ENCODE measurements at places on chromosomes 12 and 14.

DNA sequence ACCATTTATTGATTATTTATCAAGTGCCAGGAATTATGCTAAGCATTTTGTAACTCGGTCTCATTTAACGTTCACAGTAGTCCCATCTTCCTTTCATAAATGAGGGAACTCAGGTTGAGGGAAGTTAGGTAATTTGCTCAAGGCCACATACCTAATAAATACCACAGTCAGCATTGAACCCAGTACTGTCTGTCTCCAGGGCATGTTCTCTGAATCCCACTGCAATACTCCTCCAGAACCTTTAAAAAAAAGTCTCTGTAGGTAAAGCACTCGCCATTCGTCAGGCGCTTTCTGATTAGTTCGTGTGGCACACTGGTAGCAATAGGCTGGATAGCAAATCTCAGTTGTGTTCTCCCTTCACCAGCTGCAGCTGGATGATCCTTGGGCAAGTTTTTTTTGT is 14.3 kb downstream of the SLC17A8 start:
- no peak for DNase-seq

DNA sequence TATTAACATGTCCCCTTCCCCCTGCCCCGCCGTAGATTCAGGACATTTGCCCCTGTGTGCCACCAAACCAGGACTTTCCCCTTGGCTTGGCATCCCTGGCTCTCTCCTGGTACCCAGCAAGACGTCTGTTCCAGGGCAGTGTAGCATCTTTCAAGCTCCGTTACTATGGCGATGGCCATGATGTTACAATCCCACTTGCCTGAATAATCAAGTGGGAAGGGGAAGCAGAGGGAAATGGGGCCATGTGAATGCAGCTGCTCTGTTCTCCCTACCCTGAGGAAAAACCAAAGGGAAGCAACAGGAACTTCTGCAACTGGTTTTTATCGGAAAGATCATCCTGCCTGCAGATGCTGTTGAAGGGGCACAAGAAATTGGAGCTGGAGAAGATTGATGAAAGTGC is 28.9 kb downstream of the HRK start:
- DNase-seq = no peak

DNA sequence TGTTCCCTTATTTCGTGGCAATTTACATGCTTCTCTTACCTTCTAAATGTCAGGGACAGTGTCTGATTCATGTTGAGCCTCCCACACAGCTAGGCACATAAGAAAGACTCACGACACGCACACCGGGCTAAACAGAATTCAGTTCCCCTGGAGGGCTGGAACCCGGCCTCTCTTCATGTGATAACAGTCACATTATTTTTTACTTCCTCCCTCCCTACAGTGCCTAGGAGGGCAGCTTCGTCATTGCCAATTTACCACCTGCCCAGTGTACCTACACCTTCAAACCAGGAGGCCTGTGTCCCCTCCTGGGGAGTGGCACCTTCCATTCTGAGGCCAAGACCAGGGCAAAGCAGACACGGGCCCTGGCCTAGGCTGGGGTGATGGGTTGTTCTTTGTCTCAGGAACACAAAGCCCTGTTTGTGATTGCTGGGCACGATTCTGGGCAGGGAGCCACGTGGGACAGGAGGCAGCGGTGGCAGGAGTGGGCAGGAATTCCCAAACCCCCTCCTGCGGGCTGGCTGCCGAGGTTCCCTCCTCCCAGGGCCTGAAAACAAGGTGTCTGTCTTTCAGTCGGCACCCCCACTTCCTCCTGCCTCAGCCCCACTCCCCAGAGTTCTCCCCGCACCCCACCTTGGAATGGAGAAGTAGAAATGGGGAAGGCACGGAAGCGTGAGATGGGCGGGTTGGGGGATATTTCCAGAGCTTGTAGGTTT is 6.8 kb upstream of the RASAL1 start:
- no peak for DNase-seq

DNA sequence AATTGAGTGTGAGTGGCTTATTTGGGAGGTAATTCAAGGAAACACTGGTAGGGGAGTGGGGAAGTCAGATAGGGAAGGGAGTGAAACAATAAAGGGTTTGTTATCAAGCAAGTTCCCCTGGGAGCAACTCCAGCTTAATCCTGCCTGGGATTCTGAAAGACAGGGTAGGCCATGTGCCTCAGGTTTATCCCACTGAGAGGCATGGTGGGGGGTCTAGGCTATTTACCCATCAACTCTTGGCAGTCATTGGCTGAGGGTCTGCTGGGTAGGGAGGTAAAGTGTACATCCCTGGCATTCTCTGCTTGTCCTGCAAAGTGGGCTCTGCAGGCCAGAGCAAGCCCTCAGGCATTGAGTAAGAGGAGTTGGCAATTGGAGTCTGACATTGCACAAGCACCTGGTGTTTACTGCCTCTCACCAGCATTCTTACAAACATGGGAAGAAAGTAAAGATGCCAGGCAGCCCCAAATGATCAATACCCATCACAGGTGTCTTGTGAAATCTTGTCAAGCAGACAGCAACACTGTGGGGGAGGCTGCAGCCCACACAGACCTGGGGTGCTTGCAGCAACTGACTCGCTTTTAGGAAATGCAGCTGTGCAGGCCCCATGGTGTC is 169.3 kb downstream of the KTN1 start:
- no peak for DNase-seq

DNA sequence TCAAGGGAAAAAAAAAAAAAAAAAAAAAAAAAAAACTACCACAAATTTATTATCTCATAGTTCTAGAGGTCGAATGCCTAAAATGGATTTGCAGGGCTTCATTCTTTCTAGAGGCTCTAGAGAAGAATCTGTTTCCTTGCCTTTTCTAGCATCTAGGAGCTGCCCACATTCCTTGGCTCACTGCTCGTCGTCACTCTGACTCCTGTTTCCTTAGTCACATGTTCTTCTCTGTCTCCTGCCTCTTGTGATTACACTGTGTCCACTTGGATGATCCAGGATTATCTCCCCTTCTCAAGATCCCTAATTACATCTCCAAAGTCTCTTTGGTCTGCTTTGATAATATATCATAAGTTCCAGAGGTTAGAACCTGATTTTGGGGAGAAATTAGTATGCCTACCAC is 88.7 kb downstream of the HECTD1 start:
- DNase-seq = no peak

- DNase-seq = no peak
These were observed 12.9 kb upstream of the KRT73 start for GRCh38 chr12:52631264-52631663.

DNA sequence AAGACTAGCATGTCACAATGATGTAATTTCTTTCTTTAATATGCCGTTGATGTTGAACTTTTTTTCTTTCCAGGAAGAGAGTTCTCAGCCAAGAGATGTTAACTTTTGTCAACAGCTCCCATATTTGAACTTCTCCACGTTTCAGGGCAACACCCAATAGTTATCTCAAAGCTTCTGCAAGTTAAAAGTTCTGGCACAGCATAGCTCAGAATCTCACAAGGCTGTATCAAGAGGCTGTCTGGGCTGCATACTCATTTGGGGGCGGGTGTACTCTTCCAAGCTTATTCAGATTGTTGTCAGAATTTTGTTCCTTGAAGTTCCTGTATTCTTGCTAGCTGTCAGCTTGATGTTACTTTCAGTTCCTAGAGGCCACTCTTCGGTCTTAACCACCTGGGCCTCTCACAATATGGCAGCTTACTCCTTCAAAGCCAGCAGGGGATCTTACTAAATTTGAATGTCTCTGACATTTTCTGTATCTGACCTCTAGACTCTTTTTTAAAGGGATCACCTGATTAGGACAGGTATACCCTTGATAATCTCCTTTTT is 38.9 kb downstream of the KCNC2 start:
- DNase-seq = no peak

GRCh38 chr12:2613326-2614073 is 181.3 kb upstream of the FKBP4 start:
- DNase-seq = peak; percentile 82

DNA sequence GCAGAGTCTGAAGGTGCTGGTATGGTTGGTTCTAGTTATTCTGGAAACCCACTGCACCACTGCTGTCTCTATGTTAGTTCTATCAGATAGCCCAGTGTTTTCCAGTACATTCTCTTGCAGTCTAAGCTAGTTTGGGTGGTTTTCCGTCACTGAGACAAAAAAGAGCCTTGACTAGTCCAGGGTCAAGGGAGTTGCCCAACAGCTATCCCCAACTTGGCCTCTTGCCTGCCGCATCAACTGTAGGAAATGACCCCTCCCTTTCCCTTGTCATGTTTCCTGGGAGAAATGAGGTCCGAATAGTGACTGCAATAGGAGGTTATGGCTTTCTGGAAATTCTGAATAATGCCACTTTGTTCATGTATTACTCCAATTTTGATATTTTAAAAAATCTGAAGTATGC is 160.4 kb downstream of the EFCAB11 start:
- DNase-seq = no peak

DNA sequence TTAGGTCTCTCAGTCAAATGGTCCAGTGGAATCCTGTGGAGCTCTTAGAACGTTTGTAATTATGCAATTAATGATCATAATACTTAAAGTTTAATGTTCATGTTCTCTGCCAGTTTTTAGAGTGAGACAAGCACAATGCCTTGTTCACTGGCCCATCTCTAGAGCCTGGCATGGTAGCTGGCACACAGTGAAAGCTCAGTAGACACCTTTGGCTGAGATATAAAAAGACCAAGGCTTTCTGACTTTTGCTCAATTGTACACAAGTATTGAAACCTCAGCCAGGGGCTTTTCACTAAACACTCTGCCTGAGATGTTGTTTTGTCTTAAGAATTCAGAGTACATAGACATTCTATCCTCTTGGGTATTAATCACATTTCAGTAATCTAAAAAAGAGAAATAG is 241.8 kb upstream of the ATP2B1 start:
- no peak for DNase-seq

DNA sequence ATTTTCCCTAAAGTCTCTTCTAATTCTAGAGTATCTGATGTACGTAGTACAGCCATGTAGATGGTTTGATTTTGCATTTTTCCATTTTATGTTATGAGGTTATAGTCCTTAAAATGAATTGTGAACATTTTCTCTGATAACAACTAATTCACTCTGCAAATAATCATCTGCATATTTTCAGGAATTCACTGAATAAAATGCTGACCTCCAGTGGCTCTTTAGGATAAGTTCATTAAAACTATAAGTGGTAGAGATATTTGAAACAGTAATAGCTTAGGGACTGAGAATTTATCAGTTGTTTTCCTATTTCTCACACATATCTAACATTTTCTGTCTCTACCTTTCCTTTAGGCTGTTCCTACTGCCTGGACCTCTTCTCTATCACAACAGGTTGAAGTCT is 4.4 kb downstream of the MSRB3 start:
- no peak for DNase-seq

- peak; percentile 51 for DNase-seq
These were observed 126.9 kb downstream of the DUSP6 start for GRCh38 chr12:89225401-89225800.

GRCh38 chr12:67966560-67966959 is 22.7 kb upstream of the IFNG-AS1 start:
- DNase-seq = no peak

- no peak for DNase-seq
These were observed 8.2 kb upstream of the SSPN start for GRCh38 chr12:26187014-26187798.

DNA sequence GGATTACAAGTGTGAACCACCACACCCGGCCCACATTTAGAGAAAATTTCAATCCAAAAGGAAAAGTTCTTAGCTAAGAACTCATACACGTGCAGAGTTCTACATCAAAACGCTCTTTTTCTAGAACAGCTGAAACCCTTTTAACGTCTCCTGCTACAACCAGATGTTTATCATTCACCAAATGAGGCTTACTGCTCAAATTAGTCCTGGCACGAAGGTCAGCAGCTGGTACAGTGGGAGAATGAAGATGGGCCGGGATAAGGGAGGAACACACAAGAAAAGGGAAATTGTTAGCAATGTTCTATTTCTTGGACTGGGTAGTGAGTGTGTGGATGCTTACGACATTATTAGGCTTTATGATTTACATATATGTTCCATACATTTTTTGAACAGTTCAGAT is 37.2 kb downstream of the PRKAB1 start:
- no peak for DNase-seq

GRCh38 chr12:57011438-57012424 is 4.6 kb downstream of the TAC3 start:
- no peak for DNase-seq

DNA sequence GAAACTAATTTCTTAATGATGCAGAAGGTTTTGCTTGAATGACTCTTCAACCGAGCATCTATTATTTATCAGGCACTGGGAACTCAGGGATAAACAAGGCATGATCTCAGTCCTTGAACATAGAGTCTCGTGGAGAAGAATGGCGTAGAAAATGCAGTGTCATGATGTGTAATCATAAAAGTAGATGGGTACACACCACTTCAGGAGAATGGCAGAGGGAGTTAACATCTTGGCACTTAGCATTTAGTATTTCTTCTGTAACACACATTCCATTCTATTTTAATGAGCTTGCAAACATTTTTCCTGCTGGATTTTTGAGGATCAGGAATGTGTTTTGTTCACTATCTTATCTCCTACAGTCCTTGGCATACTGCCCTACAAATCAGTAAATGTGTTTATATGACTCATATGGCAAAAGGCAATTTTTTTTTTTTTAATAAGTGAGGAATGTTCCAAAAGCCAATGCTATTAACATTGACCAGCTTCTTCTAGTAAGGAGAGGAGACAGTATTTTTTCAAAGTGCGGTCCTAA is 3.8 kb downstream of the TXNRD1 start:
- peak; percentile 73 for DNase-seq

DNA sequence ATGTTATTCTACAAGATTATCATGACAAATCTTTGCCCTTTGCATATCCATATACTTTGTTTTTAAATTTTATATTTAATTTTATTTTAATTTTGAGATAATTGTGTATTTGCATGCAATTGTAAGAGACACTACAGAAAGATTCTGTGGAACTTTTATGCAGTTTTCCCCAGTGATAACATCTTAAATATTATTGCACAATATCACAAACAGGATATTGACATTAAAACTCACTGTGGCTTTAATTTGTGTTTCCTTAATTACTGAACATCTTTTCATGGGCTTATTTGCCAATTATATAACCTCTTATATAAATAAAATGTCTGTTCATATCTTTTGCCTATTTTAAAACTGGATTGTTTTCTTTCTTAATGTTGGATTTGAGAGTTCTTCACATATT is 95.6 kb downstream of the ASCL1 start:
- no peak for DNase-seq

GRCh38 chr12:46965880-46966279 is 113.5 kb upstream of the PCED1B start:
- DNase-seq = no peak

GRCh38 chr12:120323772-120324171 is 3.8 kb downstream of the PLA2G1B start:
- DNase-seq = no peak

DNA sequence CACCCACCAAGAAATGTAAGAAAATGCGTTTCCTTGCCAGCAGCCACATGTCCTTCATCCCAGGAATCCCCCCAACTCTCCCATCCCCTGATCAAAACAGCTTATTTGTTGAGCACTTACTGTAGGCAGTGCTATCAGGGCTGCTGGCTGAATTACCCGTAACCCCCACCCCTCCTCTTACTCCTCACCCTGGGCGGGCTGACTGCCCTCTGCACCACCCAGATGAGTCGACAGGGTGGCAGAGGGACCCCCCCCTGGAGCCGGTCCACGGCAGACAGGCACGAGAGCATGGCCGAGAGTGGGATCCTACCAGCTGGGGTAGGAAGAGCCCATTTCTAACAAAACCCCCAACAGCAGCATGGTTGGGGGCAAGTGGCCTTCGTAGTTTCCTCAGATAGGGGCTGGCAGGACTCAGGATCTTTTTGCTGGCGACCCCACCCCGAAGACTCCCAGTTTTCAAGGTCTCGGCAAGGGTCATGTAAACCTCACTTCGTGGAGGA is 1.1 kb upstream of the RHOF start:
- DNase-seq = no peak

- DNase-seq = no peak
These were observed 39.0 kb downstream of the KIF26A start for GRCh38 chr14:104177411-104177810.

GRCh38 chr14:32300136-32300535 is 29.0 kb upstream of the AKAP6 start:
- DNase-seq = no peak
